Stimulated activated CD8-positive, alpha-beta memory T cell treated with anti-CD3 and anti-CD28 coated beads, Interleukin-4, amount 100 ng/mL, for 1 hour (primary cell): ENCODE measurements at places on chromosomes 16 and 17.

GRCh38 chr17:43444223-43445008 lies 39.4 kb upstream of the DHX8 start:
- DNase-seq = no peak

- DNase-seq = no peak
These were observed 248.2 kb upstream of the MAF start for GRCh38 chr16:79848719-79849118.

DNA sequence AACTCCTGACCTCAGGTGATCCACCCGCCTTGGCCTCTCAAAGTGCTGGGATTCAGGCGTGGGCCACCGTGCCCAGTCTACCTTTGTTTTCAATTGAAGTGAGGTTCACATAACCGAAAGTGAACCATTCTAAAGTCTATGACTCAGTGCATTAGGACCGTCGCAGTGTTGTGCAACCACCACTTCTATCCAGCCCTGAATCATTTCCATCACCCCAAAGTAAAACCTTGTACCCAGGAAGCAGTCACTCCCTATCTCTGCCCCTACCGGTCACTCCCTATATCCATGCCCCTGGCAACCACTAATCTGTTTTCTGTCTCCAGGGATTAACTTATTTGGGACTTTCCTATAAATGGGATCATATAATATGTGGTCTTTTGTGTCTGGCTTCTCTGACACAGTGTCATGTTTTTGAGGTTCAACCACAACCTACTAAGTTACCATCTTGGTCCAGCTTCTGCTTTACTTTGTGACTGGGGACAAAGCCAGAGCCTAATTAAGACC lies 28.3 kb upstream of the CDC42EP4 start:
- DNase-seq = no peak

DNA sequence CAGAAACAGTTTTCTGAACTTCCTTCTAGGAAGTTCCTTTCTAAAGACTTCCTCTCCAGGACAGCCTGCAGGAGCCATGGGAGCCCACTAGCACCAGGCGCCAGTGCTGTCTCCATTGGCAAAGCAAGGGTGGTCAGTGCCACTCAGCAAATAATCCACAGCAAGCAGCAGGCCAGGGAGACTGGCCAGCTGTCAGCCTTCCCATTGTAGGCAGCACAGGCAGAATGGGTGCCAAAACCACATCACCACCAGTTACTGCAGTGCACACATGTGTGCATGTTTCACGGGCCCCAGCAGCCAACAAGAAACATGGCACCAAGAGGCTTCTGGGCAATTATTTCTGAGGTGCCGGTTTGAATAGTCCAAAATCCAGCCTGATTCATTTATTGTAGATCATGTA lies 26.7 kb downstream of the DNASE1 start:
- DNase-seq = no peak
